ENCODE measurements at places on chromosomes 12 and 14.

DNA sequence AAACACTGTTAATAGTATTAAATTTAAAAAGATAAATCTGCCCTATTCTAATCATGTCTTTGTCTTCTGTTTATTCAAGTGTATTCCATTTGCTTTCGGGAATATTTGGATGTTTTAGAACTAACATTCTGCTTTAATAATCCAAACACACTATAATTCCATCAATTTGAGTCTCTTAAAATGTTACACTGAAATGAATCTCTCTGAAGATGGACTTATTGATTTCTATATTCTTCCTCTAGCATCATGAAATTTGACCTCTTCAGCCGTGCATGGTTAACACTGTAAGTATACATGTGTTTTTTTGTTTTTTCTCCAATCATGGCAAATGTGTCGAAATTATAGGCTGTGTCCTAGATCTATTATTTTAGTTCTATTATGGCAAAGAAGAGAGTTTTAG, 339.2 kb downstream of the ACSS3 start:
- no peak for DNase-seq

GRCh38 chr12:52443966-52444365, 8.0 kb downstream of the KRT6B start:
- no peak for DNase-seq

- no peak for DNase-seq
These were observed 23.9 kb downstream of the KRT76 start for GRCh38 chr12:52753283-52753682.

- DNase-seq, result no peak
These were observed 583.9 kb downstream of the ALG10 start for GRCh38 chr12:34605955-34606748.

DNA sequence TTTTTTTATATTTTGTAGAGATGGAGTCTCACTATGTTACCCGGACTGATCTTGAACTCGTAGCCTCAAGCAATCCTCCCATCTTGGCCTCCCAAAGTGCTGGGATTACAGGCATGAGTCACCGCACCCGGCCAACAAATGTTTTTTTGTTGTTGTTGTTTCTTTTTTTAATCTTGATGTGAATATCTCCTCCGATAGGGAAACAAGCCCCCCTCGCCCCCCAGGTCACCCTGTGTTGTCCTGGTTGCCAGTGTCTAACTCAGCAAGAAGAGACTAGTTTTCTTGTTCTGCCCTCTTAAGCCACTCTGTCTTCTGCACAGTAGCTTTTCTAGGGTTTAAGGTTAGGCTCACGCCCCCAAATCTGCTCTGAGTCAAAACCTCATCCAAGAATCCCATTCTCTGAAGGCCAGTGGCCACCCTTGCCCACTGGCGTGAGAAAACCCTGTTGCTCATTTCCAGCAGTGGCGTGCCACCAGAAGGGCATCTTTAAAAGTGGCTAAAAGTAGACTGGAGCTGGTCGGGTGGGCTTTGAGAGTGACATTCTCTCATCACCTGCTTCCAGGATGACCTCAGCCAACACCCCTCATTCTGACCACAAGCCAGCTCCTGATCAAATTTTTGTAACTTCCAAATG, 42.7 kb downstream of the C14orf132 start:
- no peak for DNase-seq

DNA sequence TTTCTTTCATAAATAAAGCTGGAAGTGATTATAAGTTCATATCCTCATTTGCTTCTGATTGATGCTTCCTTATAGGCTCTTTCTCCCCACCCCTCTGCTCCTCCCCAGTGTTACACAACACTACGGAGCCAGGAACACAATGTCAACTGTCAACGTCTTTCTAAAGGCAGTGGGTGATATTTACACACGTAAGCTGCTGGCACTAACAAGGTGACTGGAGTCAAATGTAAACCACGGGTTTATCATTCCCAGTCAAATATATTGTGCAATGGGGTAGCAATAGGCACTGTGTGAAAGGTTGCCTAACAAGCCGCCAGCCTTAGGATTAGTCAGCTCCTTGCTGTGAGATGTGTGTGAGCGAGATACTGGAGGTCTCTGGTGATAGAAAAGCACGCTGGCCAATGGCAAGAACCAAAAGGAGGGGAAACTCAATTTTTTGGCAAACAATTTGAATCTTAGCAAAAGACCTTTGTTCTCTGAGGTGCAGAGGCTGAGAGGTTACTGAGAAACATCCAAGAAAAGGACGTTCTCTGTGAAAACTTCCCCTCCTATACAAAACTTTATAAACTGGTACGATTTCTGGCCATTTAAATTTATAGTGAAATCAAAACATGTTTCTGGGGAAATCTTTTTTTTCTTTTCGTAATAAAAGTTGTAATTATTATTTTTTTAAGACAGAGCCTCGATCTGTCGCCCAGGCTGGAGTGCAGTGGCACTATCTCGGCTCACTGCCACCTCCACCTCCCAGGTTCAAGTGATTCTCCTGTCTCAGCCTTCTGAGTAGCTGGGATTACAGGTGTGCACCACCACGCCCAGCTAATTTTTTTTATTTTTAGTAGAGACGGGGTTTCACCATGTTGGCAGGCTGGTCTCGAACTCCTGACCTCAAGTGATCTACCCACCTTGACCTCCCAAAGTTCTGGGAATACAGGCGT, 22.3 kb upstream of the HECTD1 start:
- no peak for DNase-seq

DNA sequence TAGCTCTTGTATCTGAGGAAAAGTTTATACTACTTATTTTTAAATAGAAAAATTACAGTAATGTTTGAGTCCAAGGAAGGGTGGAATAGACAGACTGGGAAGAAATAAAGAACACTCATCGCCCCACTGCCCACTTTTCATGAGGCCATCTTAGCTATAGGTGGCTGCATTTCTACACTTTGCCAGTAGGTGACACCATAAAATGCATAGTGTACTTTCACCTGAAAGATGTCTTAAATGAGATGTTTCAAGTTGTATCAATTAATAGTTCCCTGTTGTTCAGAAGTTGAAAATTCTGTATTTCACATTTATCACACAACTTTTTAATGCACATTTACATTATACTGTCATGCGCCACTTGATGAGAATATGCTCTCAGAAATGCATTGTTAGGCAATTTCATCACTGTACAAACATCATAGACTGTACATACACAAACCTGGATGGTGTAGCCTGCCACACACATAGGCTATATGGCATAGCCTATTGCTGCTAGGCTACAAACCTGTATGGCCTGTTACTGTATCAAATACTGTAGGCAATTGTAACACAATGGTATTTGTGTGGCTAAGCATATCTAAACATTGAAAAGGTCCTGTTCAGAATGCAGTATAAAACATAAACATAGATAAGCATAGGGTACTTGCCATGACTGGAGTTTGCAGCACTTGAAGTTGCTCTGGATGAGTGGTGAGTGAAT, 27.6 kb downstream of the PMCH start:
- DNase-seq, result peak; percentile 5

All from HFF-Myc (cell line).